Fibroblast of mammary gland (primary cell): ENCODE measurements at places on chromosomes 5 and 9.

- no peak for DNase-seq
These were observed 1.9 kb upstream of the NKD2 start for GRCh38 chr5:1006656-1007071.

DNA sequence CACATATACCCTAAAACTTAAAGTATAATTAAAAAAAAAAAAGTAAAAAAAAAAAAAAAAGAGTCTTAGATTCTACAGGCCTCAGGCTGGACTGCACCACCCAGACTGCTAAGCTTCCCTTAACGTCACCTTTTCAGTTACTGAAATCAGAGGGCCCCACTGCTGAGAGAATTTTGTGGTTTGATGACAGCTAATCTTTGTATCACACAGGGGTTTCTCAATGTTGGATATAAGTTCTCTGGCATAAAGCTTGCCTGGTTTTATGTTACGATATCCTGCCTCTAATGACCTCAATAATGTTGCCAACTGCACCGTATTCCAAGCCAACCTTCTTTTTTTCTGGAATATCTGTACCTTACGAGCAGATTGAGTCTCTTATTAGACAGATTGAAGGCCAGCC is 43.1 kb upstream of the C6 start:
- peak; percentile 49 for DNase-seq

GRCh38 chr9:5900622-5901021 is 9.9 kb downstream of the MLANA start:
- DNase-seq = no peak

GRCh38 chr9:17065062-17065461 is 69.8 kb upstream of the CNTLN start:
- peak; percentile 27 for DNase-seq

DNA sequence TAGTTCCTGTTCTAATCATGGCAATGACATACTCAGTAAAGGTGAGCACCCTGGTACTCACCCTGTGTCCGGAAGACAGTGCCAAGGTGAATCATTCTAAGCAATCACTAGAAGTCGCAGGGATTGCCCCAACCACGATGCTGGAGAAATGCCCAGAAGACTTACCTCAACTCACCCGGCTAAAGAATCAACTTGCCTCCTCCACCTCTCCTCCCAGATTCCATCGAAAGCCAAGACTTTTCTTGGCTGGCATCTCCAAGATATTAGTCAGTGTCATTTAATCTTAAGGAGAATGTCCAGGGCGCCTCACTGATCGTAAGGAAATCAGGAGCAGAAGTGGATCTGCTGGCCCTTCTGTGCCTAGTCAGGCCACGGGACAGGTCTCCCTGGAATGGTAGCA is 204.9 kb downstream of the ERCC6L2 start:
- peak; percentile 48 for DNase-seq

DNA sequence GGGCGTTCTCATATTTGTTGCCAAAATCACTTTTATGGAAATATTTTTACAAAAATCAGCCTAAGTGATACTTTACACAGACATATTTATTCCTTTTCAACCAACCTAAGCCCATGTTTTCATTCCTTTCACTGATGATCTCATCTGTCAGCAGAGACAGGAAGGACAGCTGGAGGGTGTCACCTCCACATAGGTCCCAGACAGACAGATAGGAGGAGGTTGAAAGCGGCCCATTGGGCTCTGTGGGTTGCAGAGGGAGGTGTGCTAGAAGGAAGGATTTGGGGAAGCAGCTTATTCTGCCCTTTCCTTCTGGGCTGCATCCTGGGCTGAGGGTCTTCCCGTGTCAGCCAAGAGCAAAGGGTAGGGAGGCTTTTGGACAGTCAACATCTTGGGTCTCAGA is 26.0 kb upstream of the SEMA4D start:
- DNase-seq = no peak

- DNase-seq = no peak
These were observed 128.1 kb downstream of the MYO10 start for GRCh38 chr5:16808021-16808420.

- DNase-seq = no peak
These were observed 25.8 kb upstream of the C5orf58 start for GRCh38 chr5:170206958-170207357.

DNA sequence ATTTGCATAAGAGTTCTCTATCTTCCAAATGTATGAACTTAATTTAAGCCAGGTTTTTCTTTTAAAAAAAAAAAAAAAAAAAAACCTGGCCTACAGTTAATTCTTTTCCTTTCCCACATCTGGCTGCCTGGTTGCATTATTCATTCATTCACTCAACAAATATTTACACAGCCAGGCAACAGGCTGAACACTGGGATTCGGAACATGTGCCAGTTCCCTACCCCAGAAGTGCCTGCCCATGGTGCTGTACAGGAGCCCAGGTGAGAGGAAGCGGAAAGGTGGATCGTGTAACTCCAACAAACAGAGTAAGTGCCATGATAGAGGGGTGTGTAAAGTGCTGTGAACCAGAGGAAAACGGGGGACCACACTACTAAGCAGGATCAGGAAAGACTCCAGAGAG is 93.6 kb downstream of the CDK5RAP2 start:
- peak; percentile 66 for DNase-seq

GRCh38 chr9:9560382-9561035 is 1052.3 kb downstream of the PTPRD start:
- DNase-seq = no peak

DNA sequence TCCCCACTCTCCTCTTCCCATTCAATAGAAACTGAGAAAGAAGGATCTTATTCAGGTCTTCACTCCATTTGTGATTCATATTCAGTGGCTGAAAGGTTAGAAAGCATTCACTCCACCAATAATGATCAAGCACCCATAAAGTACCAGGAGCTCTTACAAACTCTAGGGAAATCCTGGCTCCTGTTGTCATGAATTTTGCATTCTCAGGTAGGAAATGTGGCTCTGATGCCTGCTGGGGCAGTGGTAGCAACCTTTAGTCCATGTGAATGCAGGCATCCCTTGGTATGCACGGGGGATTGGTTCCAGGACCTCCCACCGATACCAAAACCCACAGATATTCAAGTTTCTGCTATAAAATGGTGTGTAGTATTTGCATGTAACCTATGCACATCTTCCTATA is 3.6 kb upstream of the RORB start:
- DNase-seq = no peak

DNA sequence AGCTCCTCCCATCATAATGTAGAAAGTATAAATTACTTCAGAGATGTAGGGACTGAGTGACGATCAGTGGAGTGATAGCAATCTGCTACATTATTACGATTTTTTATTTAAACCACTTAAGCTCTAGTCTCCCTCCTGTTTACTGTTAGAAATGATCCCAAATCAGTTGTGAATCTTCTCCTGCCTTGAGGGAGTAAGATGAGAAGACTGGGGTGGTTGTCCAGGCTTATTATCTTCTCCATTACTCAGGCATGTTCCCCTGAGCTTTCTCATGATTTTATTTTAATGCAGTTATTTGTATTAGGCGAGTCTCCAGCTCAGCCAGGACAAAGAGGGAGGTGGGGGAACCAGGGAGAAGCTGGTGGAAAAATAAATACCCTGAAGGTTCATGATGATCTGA is 48.2 kb upstream of the CTNNA1 start:
- DNase-seq = no peak

GRCh38 chr5:142881076-142881783 is 111.1 kb downstream of the ARHGAP26 start:
- peak; percentile 87 for DNase-seq

GRCh38 chr9:120712539-120713031 is 1.7 kb downstream of the MEGF9 start:
- no peak for DNase-seq

DNA sequence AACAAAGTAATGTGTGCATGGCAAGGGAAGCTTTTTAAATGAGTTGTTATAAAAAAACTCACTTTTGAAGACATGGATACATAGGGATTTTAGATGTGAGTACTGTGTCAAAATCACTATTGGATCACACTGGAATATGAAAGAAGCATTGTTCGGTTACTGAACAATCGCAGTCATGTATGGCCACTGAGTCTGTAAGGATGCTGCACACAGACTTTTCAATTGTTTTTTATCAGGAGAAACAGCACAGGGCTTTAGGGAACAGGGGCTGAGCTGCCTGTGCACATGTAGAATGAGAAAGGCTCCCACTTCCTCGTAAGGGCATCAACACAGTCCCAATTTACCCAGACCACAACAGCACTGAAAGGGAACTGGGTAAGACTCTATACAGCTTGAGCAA is 1333.9 kb upstream of the DMAC1 start:
- no peak for DNase-seq

- no peak for DNase-seq
These were observed 135.6 kb downstream of the FOXD1 start for GRCh38 chr5:73312872-73313510.

DNA sequence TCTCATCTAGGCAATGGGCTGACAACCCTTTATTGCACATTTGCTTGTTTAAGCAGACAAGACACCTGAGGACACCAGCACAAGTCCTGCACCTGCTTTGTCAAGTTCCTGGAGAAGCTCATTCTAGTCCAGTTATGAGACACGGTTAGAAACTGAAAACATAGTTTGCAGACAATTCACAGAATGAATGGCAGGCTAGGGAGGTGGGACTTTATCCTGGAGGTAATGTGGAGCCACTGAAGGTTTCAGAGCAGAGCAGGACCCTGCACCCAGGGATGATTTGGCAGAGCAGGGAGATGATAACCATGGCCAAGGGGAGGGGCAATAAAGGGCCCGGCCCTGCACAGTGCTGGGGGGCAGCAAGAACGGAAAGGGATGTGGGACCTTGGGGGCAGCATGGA is 50.7 kb upstream of the SLC25A51 start:
- no peak for DNase-seq

- DNase-seq = no peak
These were observed at the start of gene C6 for GRCh38 chr5:41213340-41213739. TSS of gene C6 (minus strand) at chr5:41213532. CDS start at chr5:41203230, 10,302 bp downstream.

DNA sequence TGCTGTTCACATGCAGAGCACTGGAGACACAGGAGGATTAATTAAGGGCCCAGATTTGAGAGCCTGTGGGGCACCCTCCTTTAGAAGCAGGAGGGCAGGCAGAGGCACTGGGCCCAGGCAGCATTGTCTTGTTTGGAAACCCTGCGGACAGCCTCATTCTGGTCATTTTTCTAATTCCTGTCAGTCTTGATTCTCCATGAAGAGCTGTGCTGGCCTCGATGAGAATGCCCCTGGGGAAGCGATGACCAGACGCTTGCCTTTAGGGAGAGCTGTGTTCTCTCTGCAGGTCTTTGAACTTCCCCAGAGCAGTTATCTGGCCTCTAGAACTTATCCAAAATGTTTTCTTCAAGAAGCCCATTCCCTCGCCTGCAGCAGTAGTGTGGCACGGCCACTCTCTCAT is 117.8 kb upstream of the PTCH1 start:
- DNase-seq = no peak

DNA sequence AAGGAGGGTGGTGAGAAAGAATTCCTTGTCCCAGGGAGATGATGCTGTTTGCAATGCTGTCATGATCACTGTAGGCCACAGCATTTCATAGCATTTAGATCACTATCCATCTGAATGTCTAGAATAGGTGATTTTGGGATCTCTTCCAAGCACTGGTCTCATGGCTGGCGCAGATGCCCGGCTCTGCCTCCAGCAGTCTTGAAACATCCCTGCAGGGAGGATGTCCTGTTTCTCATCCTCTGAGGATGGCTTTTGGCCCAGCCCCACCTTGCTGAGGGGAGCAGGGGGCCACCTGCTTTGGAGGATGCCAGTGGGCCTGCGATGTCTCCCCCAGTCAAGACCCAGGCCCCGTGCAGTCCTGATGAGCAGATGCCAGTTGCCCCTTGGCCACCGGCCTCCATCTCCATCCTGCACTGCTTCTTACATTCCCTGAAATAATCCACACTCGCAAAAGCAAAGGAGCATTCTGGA is 63.5 kb upstream of the GARNL3 start:
- DNase-seq = no peak

DNA sequence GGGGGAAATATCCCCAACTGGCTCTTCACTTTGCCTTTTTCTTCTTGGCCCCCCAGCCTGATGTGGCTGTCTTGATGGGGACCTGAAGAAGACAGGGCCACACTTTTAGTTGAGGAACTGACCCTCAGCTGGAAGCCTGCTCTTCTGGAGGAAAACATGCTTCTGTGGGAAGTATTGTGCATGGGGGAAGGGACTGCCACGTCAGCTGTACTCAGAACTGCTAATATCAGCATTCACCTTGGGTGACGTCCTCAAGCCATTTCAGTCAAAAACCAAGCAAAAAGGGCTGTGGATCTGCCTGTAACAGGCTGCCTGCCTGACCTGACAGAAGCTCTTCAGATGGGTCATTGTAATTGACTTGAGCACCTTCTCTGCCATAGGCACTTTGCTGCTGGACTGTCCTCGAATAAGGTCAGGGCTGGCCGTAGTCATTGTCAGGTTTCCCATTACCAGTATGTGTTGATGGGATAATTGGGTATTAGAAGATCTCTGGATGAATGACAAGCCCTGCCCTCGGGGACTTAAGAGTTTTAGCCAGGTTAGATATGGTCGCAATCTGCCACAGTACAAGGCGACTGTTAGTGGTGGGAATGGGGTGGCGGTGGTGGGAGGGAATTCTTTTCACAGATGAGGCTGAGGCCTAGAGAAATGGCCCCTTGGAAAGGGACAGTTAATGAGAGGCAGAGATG is 10.4 kb downstream of the RAI14 start:
- no peak for DNase-seq

DNA sequence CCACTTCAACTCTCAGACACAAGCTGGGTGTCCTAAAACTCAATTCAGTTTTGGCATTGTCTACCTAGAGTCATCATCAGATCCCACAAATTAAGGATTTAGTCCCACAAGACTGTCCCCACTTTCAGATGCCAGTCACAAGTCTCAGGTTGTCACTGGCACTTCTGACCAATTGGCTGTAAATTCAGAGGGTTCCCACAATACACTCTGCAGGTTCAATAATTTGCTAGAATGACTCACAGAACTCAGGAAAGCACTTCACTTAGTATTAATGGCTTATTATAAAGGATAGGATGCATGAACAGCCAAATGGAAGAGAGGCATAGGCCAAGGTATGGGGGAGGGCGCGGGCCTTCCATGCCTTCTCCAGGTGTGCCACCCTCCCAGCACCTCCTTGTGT is 209.1 kb downstream of the SREK1 start:
- DNase-seq = no peak

DNA sequence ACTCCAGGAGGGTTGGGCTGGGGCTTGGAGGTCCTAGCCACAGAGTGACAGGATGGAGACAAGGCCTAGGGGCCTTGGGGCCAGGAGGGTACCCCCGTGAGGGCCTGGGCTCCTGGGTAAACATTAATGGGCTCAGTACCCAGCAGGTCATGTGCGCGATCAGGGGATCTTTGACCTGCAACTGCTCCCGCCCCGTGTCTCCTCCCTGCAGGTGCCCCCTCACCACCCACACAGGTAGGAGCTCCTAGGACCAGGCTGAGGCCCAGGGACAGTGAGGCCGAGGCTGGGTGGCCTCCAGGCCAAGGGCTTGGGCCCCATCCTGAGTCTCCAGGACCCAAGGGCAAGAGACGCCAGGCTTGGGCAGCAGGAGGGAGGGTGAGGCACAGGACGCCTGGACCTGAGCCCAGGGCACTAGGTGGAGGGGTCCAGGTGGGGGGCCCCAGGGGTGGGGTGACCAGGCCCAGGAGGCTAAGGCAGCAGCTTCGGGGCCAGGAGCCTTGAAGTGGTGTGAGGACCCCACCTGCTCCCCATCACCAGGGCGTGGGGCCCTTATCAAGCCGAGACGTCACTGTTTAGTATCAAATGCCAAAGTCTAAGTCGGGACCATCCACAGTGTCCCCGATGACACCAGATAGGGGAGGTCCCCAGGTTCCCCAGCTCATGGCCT is at the start of gene SLC34A3:
TSS of gene SLC34A3 (plus strand) at position 197 of the 667 bp plus-strand sequence. CDS start 802 bp downstream, outside the sequence.
- no peak for DNase-seq

GRCh38 chr5:88130211-88130815 is 138.3 kb downstream of the TMEM161B start:
- no peak for DNase-seq
